AG04449 (cell line): ENCODE measurements at places on chromosomes 4 and X.

DNA sequence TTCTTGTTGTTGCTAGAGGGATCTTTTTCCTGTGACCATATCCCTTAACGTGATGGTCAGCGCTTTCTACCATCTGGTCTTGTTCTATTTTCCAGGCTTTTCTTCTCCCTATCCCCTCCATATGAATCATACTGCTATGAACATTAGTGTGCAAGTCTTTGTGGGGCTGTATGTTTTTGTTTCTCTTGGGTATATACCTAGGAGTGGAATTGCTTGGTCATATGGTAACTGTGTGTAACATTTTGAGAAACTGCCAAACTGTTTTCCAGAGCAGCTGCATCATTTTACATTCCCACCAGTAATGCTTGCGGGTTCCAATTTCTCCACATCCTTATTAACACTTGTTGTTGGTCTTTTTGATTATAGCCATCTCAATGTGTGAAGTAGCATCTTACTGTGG is 121.4 kb downstream of the SPRY1 start:
- no peak for DNase-seq

- peak; percentile 88 for DNase-seq
Measured at GRCh38 chr4:148025981-148026380, 294.1 kb downstream of the ARHGAP10 start.

DNA sequence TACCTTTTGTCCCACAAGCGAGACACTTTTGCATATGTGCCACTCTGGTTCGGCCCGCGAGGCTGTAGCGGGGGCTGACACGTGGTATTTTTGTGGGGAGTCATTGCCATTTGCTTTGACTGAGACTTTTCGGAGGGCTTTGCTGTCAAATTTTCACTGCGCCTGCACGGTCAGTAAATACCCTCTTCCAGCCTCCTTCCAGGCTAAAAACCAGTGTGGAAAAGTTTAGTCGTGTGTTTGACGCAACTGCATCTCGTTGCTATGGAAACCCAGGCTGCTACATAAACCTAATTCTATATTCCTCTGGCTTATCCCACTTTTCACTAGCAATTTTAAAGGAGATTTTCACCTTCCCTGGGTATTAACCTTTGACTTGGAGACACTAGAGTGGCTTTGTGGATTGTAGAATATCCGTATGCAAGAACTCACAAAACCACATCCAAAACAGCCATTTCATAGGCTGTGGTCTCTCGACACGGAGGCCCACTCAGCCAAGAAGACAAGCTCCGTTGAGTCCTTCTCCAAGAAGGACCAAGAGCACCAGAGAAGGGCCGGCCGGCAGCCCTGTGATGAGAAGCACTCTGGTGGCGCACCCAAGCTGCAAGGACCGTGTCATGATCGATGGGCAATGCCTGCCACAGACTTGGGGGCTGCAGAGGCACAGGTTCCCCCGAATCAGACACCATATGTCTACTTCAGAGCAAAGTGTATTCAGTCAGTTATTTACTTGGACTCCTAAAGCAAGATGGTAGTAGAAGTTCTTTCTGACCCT is 38.4 kb upstream of the ENPP6 start:
- no peak for DNase-seq

DNA sequence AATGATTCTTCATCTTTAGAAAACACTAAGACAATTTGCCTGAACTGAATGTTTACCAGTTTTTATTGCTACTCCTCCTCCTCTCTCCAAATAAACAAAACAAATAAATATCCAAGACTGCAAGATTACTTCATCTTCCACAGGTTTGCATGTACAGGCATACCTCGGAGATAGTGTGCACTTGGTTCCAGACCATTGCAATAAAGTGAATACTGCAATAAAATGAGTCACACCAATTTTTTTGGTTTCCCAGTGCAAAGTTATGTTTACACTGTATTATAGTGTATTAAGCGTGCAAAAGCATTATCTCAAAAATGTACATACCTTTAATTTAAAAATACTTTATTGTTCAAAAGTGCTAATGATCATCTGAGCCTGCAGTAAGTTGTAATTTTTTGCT is 53.3 kb downstream of the FBXL5 start:
- no peak for DNase-seq

- peak; percentile 87 for DNase-seq
Measured at GRCh38 chr4:54959651-54960116, 165.7 kb downstream of the KDR start.

DNA sequence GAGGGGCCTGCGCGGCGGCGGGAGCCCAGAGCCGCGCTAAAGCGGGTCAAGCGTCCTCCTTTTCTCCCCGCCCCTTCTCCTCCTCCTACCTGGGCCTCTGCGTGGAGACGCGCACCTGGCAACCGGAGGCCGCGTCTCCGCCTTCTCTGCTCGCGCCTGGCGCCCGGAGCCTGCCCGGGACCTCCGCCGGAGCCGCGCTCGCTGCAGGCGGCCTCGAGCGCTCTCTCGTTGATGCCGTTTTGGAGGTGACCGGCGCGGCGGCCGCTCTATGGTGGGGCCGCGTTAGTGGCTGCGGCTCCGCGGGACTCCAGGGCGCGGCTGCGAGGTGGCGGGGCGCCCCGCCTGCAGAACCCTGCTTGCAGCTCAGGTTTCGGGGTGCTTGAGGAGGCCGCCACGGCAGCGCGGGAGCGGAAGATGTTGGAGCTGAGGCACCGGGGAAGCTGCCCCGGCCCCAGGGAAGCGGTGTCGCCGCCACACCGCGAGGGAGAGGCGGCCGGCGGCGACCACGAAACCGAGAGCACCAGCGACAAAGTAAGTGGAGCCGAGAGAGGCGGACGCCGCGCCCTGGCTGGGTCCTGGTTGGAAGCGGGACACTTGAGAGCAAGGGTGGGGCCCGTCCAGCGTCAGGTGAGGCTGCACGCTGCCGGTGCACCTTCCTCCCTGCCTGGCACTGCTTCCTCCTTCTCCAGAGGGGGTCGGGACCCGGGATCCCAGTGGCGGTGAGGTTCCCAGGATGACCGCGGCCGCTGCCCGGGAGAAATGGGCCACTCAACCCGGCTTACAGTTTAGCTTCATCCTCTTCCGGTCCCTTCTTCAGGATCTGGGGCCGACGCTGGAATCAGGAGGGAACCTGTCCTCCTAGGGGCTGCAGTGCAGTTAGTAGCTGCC is at the start of gene CDS1:
Gene CDS1 (plus strand): TSS at position 140 of the 888 bp plus-strand sequence. CDS start 275 bp downstream, at position 415.
- no peak for DNase-seq

- no peak for DNase-seq
Measured at GRCh38 chr4:189121336-189121735, 819.3 kb upstream of the FRG1 start.
